ENCODE measurements at places on chromosomes 2 and 18. TPM values are rescaled to one million over a fixed set of nuclear protein-coding genes. Genes with fewer than 3 reads are reported as not detected.
A peak's percentile ranks its signal among the peaks of the same experiment; 100 is the strongest.

GRCh38 chr2:61906186-61906470 lies 654 bp downstream of the COMMD1 start:
- no peak for DNase-seq

GRCh38 chr2:58798676-58799208 lies 557.6 kb upstream of the FANCL start:
- no peak for DNase-seq

The ZNF804A gene
- total RNA-seq, result not detected

DNA sequence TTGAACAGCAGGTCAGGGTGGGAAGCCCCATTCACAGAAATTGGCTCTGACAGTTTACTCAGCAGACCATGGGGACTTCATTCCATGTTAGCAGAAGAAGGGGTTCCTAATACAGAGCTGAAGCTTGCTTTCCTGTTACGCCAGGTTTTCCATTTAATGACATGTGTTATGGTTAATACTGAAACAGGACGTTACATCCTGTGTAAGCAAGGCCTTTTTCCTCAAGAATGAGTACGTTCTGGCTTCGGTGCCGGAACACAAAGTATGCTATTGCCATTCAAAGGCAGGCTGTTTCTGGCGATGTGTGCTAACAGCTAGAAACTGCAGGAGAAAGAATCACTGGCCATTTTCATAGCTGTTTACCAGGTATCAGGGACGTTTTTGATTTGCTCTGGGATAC lies 190.4 kb downstream of the SNTG2 start:
- no peak for DNase-seq

- no peak for DNase-seq
Measured at GRCh38 chr2:230902180-230902899, 22.7 kb downstream of the GPR55 start.

DNA sequence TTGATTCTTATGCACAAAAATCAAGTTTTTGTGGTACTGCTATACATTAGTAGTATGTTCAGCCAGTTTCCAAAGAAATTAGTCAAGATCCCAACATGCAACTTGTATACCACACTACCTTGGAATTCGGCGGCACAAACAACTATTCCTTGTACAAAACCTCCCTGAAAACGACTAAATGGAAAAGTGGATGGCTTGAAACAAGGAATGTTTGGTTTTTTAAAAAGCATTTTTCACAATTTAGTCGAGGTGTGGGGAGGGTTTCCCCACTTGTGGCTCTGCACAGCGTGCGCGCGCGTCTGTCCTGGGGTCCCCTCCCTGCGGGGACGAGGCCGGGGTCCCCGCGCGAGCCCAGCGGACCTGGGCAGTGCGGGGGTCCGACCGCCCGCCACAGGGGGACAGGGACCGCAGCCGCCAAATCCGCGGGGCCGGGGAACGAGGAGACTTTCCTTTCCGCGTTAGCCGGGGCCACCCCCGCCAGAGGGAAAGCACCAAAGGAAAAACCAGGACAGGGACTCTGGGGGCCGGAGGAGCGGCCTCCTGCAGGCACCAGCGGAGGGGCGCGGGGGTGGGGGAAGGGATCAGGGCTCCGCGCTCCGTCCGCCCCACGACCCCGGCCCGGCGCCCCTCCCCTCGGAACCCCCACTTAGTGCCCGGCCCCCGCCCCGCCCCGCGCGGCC lies 534 bp upstream of the SOCS6 start:
- DNase-seq, result no peak

The CDK5R2 gene
- total RNA-seq, result not detected

GRCh38 chr2:238820916-238821315 lies 27.0 kb upstream of the TWIST2 start:
- no peak for DNase-seq

DNA sequence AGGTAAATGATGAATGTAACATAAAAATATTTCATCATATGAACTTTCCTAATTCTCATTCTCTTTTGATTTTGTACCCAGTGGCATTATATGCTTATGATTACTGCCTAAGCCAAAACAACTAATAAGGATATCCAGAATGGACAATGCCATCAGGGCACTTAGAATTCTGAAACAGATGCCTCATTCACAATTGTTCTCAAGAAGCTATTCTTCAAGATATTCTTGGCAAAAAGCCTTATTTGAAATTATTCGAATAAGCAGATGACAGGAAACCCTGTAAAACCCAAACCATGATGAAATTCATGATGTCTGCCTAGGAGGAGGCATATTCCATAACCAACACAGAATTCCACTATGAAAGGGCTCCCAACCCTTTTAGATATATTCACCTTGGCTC lies 353.2 kb upstream of the TRIB2 start:
- DNase-seq, result no peak

- DNase-seq, result no peak
Measured at GRCh38 chr18:13621886-13622619, 104.3 kb downstream of the FAM210A start.

DNA sequence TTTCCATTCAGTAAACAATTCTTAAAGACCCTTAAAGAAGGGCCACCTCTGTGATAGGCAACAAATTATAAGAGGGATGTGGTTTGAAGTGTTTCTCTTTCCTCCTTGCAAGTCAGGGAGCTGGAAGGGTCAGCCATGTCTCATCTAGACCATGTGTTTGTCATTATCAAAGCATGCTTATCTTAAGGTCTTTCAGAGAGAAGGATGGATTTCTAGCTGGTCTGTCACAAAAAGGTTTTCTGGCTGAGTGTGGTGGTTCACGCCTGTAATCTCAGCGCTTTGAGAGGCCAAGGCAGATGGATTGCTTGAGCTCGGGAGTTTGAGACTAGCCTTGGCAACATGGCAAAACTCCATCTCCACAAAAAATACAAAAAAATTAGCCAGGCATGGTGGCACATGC lies 59.2 kb upstream of the PEX13 start:
- DNase-seq, result no peak

GRCh38 chr2:33530690-33531548 lies 54.5 kb downstream of the RASGRP3 start:
- no peak for DNase-seq

The FN1 gene
- 4.5 TPM for total RNA-seq

DNA sequence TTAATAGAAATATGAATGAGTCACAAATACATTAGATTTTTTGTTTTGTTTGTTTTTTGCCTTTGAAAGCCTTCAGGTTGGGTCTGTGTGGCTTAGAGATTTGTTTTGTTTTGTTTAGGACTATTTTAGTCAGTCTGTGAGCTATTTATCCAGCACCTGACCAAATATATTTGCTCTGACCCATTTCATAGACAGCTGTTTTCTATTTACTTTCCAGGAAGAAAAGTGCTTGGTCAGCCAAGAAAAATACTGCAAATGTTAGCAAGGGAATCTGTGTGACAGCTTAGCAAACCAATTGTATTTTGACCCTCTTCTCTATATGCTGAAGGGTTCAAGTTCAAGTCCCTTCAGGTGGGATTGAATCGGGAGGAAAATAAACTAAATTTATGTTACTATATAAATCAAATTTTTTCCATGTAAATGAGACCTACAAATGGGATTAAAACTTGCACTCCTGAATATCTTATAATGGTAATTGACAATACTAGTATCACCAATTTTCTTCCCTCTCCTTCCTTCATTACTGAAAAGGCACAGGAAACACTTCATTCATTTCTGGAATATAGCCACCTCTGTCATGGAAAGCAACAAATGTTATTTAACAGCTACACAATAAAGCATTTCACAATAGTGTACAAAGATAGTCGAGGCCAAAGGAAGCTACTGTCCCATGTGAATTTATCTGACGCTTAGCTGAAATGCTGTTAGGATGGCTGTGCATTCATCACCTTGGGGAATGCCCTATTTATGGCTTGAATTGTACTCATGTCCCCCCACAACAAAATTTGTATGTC lies 23.1 kb upstream of the KLF7 start:
- DNase-seq, result no peak

- no peak for DNase-seq
Measured at GRCh38 chr2:149261692-149262091, 68.7 kb upstream of the LYPD6 start.

GRCh38 chr18:76394780-76395476 lies 100.1 kb downstream of the ZNF516 start:
- no peak for DNase-seq

GRCh38 chr18:7592305-7593071 lies 25.4 kb downstream of the PTPRM start:
- DNase-seq, result no peak

DNA sequence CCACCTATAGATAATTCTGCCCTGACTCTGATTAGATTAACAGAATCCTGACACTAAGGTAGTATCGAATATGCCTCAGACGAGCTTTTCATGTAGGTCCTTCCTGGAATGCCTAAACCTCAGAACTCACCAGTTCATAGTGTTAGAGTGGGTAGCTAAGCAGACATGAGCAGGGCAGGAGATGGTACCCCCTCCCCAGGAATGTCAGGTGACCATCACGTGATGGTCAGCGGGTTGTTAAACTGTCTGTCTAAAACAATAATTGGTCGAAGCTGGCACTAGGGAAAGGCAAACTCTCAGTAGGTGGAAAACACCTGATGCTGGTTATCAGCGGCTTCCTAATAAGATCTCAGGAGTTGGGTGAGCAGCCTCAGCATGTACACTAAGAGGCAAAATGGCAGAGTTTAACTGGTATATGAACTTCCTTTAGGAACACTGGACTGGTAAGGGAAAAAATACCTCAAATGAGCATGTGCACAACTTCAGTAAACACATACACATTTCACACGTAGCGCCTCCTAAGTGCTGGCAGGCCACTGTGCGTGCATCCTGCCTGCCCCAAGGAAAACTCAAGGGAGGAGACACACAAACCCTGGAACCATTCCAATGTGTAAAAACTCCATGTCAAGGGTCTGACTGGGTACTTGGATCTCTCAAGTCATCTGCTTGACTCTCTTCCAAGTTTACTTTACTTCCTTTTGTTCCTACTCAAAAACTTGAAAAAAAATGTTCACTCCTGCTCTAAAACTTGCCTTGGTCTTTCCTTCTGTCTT lies 339.5 kb downstream of the GULP1 start:
- DNase-seq, result no peak

DNA sequence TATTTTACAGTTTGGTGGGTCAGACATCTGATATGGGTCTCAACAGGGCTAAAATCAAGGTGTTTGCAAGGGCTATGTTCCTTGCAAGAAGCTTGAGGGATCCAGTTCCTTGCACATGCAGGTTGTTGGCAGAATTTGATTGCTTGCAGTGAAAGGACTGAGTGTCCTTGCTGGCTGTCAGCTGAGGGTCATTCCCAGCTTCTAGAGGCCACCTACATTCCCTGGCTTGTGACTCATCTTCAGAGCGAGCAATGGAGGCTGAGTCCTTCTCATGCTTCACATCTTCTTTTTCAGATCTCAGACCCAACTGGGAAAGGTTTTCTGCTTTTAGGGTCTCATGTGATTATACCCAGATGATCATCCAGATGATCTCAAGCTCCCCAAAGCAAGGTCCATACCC lies 12.4 kb downstream of the MEX3C start:
- no peak for DNase-seq

The BOLL gene
- total RNA-seq, result not detected

DNA sequence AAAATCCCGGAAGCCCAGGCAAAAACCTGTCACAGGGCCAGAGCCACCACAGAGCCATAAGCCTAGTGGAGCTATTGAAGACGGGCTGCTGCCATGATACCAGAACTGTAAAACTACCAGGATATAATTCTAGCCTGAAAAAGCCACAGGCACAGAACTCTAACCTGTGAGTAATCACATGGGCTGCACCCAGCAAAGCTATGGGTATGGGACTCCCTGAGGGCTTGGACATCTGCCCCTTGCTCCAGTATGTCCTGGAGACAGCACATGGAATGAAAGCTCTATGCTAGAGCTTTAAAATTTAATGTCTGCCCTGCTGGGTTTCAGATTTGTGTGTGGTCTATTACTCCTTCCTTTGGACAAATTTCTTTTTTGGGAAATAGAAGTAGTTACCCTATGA lies 2183.6 kb upstream of the CELF4 start:
- DNase-seq, result no peak

The GPR75 gene
- 2.4 TPM for total RNA-seq

The TNS1 gene
- total RNA-seq, result 0.91 TPM

The FTCDNL1 gene
- 2.6 TPM for total RNA-seq

- no peak for DNase-seq
Measured at GRCh38 chr2:127569666-127570065, 34.2 kb downstream of the MYO7B start.

DNA sequence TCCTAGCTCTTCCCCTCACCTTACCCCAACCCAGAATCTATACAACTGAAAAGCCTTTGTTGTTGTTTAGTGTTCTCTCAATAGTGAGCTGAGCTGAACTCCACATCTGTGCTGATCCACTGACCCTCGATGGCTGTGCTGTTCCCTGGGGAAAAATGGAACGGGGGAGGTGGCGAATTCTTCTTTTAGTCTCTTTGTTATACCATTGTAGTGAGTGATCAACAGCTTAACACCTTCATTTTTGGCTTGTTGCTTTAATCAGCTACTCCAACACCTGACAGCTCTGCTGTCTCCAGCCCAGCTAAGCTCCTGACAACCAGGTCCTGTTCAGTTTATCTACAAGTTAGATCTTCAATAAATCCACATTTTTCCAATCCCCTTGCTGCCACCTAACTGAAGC lies 25.7 kb downstream of the PLA2R1 start:
- no peak for DNase-seq

GRCh38 chr18:2326999-2327398 lies 244.3 kb downstream of the METTL4 start:
- DNase-seq, result no peak

The NETO1 gene
- not detected for total RNA-seq

The ANKRD30BL gene
- not detected for total RNA-seq

The APCDD1 gene
- not detected for total RNA-seq

- DNase-seq, result no peak
Measured at GRCh38 chr2:216486708-216487107, 11.9 kb upstream of the RPL37A start.

GRCh38 chr18:69840445-69840844 lies 107.2 kb downstream of the CD226 start:
- no peak for DNase-seq

DNA sequence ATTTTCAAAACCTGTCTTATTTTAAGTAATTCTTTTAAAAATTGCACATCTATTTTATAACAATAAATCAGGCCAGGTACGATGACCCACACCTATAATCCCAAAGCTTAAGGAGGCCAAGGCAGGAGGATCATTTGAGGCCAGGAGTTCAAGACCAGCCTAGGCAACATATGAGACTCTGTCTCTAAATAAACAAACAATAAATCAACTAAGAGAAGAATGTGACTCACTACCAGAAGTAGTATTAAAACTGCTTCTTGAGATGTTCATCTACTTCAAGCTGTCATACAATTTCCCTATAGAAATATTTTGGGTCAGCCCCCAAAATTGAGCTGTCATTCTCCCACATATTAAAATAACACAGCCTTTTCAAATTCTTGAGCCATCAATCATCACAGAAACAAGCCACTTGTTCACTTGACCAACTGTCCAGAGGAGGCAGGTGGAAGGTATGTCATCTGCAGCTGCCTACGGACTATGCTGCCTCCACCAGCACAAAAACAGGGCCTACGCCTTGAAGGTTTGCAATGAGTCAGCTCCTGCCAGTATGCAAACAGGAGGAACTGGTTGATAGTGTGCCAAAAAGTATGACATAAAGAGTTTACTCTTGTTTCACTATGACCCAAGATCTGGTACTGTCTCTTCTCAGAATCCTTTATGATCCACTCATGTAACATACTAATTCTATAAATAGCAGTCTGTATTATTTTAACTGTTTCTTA lies 33.6 kb downstream of the KIDINS220 start:
- DNase-seq, result peak; percentile 15

- no peak for DNase-seq
Measured at GRCh38 chr2:790081-790480, 112.9 kb upstream of the TMEM18 start.

All from activated T-helper 2 cell treated with anti-CD3 and anti-CD28 coated beads, Interferon-gamma antibody, Interleukin-2, Interleukin-4, amounts not matched to agents 10 μg/mL and 5 μg/mL and 100 μg/mL, durations not matched to agents 14 hours and 24 hours and 36 hours (primary cell).